ENCODE measurements at places on chromosomes 4 and X.

DNA sequence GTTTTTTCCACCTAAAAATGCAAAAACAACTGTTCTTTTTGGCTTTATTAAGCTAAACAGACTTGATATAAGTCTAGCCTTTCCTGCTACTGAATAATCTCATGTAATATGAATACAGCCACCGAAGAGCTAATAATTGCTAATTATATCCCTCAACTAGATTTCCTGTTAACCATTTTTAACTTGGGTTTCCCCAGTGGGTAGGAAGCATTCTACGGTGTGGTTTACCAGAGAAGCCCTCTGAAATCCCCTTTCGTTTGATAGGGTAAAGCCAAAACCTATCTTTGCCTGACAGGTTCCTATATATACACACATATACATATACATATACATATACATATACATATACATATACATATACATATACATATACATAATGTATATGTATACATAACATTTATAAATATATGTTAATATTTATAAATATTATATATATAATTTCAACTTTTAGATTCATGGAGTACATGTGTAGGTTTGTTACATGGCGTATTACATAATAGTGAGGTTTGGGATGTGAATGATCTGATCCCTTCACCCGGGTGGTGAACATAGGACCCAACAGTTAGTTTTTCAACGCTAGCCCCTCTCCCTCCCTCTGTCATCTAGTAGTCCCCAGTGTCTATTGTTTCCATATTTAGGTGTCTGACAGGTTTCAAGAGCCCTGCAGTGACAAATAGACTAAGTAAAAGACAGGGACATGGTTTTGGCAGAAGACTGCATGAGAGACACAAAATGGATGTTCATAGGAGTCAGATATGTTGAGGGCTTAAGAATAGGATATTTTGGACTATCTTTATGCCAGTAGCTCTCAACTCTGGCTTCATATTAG lies 62.4 kb downstream of the ATXN3L start:
- DNase-seq = no peak

DNA sequence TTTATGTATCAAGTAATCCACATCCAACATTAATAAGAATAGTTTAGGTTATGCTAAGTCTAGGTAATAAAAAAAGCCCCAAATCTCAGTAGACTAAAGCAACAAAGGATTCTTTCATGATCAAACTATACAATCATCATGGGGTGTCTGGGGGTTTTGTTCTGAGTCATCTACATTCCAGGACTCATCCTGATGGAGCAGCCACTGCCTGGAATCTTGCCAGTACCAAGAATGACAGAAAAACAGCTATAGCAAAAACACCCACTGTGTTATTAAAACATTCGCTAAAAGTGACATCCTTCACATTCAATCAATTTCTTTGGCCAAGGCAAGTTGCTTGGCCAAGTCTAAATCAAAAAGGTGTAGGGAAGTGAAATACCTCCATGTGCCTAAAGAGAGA lies 3.9 kb upstream of the ARHGEF38 start:
- DNase-seq = no peak

DNA sequence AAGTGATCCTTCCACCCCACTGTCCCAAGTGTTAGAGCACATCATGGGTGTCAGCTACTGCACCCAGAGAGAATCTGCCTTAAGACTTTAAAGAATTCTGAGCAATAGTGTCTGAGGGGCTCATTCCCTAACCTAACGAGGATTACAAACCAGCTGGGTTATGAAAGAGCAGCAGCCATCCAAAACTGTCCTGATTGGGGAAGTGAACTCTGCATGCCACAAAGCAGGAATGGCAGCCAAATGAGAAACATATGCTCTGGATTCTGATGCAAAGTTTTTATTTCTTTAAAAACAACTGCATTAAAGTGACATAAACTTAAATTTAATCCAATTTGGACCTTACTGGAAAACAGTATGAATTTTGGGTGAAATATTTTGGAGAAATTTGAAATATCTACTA lies 103.2 kb downstream of the ANXA3 start:
- DNase-seq = no peak

DNA sequence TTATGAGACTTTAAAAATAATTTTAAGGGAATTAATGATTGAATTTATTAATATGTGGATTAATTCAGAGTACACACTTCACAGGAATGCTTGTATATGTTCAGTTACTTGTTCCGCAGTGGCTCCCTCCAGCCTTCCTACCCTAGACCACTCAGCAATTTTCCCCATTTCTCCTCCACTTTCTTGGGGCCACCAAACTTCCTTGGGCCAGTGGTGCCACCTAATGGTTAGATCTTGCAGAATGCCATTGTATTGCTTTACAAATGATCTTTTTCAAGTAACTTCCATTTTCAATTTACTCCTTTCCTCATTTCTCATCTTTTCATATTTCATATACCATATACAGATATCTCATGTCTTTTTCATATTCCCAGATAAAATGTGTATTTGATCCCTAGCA lies 3.6 kb upstream of the RNF175 start:
- DNase-seq = no peak

- no peak for DNase-seq
These were observed 928 bp downstream of the GYG2 start for GRCh38 chrX:2829469-2830246.

GRCh38 chrX:70444326-70444945 lies at the start of gene DLG3:
Gene DLG3, plus strand, starts transcription at chrX:70444835. Its CDS starts 367 bp downstream, at chrX:70445202.
- peak; percentile 46 for DNase-seq

GRCh38 chr4:14265651-14266050 lies 638.1 kb upstream of the BOD1L1 start:
- no peak for DNase-seq

GRCh38 chrX:71056867-71057266 lies 11.3 kb downstream of the SNX12 start:
- DNase-seq = no peak

GRCh38 chr4:177855507-177856197 lies 413.4 kb upstream of the AGA start:
- no peak for DNase-seq

- DNase-seq = no peak
These were observed 180.3 kb upstream of the PPARGC1A start for GRCh38 chr4:24070117-24070516.

- no peak for DNase-seq
These were observed 148.2 kb downstream of the RASL11B start for GRCh38 chr4:53010318-53010717.

- DNase-seq = peak; percentile 52
These were observed 38.9 kb downstream of the STARD8 start for GRCh38 chrX:68686097-68686977.

DNA sequence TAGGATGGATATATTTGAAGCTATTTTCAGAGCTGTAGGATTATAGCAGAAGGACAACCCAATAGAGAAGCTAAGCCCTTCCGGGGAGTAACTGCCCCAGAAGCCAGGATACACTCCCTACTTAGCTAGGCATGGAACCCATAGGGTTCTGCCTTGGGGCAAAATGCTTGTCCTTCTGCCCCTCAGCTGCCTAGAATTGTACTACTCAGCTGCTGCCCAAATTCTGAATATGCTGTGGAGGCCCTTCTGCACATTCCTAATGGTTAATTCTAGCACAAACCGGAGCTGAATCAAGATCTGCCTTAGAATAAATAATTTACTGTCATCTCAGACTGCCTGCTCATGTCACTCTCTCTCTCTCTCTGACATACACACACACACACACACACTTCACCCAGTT lies 297.7 kb upstream of the VCX3A start:
- DNase-seq = no peak

- DNase-seq = no peak
These were observed 67.0 kb downstream of the SLC7A11 start for GRCh38 chr4:138174981-138175794.

DNA sequence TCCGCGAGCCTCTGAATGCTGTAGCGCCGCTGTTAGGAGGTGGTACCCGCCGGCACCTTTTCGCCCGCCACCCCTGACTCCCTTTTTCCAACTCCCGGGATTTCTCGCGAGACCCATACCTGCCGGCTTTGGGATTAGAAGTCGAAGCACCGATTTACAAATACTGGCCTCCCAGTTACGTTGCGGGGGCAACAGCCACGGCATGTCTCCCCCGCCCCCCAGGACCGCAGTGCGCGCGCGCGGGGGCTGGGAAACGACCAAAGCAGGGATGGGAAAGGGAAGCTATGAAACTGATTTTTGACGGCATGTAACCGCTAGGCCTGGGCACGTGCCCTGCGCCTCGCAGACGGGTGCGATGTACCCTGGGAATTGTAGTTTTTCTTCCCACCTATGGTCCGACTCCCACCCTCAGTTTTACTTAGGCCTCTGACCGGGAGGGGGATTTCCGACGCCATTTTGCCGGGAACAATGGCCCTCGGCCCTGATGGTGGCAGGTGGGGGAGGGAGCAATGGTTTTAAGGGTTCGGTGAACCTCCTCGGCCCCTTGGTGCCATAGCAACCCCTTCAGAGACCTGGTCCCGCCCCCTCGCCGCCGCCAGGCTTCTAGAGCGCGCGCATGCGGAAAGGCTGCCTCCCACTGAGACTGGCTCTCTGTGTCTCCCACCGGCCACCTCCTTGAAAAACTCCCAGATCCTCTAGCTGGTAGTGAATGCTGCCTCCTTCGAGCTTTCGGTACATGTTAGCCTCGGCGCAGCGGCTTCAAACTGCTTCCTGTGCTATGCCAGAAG lies 772 bp upstream of the WNK3 start:
- peak; percentile 64 for DNase-seq

DNA sequence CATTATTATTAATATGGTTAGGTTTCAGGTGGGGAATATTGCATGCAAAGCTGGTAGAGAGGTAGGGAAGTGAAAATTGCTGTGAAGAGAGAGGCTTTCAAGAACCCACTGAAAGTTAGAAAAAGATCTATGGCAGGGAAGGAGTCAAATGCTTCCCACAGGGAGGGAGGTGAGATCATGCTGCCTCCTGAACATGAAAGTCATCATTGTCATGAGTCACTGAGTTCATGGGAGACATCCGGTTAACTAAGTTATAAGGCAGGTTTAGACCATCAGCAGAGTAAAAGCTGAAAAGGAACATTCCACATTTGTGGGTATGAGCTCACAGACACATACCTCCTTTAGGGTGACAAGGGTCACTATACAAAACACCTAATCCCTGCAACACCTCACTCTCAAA lies 16.2 kb downstream of the GATB start:
- DNase-seq = no peak

GRCh38 chr4:107643021-107643420 lies 77.0 kb downstream of the PAPSS1 start:
- no peak for DNase-seq

DNA sequence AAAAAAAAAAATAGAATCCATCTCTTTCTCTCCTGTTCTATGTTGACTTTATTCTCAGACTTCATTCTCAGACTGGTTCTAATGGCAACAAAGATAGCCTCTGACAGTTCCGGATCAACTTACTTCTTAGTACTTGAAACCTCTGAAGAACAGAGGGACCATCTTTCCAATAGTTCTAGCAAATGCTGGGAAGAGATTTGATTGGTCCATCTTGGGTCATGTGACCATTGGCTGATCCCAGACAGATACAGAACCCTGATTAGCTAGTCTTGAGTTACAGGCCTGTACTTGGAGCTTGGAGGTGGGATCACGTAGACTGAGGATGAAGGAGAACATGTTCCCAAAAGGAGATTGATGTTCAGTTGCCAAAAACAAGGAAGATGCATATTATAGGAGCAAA lies 66.9 kb upstream of the STIM2 start:
- no peak for DNase-seq

DNA sequence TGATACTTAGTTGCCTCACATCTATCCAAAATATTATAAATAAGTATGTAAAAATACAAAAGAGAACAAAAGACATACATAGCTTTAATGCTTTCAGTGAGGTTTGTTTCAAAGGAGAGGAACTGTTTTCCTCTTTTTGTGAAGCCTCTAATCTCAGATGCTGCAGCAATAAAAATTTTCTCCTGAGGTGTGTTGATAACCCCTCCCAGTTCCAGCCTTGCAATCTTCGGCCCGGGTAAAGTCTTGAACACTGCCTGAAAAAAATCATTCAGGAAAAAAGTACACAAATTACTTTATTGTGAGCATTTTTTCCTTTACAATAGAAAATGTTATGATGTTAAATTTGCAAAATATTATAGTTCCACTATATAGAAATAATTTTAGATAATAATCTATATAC lies 8.8 kb downstream of the BBS7 start:
- no peak for DNase-seq

GRCh38 chrX:135698924-135699323 lies 14.5 kb upstream of the CT45A1 start:
- no peak for DNase-seq

DNA sequence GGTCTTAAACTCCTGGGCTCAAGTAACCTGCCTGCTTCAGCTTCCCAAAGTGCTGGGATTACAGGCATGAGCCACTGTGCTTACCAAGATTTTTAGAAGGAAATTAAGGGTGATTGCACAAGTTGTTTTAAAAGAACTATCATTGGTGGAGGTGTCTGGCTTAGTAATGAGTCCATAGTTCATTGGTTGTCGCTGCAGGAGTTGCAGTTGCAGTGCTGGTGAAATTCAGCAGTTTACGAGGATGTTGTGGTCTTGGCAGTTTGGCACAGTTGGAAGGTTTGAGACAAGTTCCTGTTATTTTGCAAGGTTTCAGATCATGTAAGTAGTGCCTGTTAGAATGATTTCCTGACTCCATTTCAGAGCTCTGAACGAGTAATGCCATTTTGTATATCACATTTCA lies 48.1 kb downstream of the RAB40AL start:
- no peak for DNase-seq

DNA sequence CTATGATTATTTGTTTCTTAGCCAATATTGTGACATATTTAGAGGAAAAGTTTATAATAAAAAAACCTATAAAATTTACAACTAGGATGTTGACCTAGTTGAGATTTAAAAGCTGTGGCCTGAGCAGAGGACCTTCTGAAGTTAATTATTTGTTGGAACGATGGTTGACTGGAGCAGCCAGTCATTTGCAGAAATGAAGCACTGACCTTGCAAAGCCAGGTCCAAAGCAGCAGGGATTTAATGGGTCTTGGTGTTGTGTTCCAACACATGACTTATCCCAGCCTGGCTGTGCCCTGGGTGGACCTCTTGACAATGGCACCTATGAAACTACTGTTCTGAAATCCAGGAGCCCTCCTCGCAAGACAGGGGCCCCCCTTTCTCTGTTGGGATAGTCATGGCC lies 235.2 kb downstream of the FRAS1 start:
- DNase-seq = no peak

- DNase-seq = no peak
These were observed 214.0 kb downstream of the APBB2 start for GRCh38 chr4:41000356-41000755.

DNA sequence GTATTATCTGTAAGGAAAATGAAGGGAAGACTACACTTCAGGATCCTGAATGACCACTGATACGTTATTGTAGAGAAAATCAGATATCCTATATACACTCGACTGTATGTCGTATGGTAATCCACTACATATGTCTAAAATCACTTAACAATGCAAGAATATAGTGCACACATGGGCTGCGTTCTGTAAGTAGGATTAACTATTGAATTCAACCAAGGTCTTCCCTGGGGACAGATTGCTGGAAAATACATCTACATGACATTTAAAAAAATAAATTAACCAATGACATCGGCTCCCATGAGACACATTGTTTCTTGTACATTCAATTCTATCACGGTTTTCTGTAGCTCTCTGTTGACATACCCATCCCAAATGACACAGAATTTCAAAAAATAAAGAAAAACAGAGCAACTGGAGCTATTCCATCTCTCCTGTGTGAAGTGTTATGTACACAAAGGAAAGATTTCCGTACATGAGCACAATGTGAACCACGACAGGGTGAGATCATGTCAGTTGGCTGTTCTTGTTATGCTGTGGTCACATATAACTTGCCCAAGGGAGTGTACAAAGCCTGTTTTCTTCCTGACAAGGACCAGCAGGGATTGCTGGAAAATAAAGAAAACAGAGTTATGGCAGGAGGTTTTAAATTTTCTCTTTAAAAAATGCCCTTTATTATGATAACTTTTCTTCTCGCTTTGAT lies 6.1 kb downstream of the ENOX2 start:
- no peak for DNase-seq
